Inflammatory macrophage treated with lipopolysaccharide for 4 hours (primary cell): ENCODE measurements at places on chromosomes 4 and X.

DNA sequence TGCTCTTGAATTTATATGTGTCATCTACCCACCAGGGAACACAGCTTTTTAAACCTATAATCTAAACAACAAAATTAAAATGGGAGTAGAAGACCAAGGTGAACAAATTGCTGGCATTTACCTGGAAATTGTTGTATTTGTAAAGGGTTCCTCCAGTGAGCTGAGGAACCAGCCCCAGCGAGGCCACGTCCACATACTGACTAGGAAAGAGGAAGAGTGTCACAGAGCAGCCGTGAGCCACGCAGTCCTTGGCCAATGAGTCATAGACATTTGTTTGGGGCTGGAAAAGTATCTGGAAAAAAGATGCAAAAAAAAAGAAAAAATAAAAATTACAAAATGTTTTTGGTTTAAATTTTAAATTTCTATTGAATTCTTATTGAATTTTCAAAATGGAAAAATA is 58.7 kb downstream of the METTL14 start:
- DNase-seq: peak; percentile 46

DNA sequence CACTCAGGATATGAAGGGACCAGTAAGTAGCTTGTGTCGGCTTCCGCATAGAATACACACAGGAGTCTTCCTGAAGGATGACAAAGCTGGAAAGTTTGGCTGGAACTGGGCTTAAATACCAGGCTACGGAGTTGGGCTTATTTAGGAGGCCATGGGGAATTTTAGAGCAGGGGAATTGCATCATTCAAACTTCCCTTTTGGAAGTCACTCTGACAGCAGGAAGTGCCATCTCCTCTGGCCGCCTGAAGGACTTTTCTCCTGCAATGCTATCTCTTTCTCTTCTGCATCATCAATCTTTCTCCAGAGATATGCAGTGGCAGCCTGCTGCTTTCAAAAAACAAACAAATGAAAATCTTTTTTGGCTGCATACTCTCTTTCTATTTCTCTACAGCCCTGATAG is 48.4 kb upstream of the PAK3 start:
- peak; percentile 4 for DNase-seq

- no peak for DNase-seq
Measured at GRCh38 chr4:153450544-153450917, 15.6 kb upstream of the TMEM131L start.

DNA sequence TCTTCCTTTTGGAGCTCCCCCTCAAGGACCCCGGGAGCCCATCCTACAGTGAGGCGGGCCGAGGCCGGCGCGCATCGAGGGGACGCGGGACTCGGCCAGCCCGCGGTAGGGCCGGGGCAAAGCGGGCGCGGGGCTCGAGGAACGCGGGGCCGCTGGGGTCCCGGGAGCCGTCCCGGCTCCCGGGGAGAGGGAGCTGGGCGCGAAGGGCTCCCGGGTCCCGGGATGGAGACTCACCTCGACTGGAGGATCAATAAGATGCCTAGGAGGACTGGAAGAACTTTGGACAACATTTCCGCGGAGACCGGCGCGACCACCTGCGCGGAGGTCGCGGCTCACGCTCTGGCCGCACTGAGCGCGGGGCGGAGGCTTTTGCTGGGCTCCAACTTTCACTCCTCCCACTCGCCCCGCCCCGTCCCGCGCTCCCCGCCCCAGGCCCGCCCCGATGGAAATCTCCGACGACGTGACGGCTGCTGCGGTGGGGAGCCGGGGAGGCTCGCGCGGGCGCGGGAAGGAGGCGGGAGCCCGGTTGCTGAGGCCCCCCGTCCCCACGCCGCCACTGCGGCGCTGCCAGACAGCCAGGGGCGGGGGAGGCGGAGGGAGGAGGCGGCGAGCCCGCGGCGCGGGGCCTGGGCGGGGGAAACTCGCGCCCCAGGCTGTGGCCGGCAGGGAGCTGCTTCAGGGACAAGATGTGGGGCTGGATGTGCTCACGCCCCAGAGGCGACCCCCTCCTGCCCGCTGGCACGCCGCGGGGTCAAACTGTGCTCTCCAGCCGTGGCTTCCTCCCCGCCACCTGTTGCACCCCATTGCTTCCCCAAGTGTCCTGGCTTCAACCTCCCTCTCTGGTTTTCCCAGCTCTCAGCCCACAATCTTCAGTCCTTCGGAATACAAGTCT is at the start of gene GABRE:
GABRE (minus strand) TSS at position 341 of the 892 bp plus-strand sequence; CDS start at position 290, 51 bp downstream.
- DNase-seq: no peak

GRCh38 chr4:108003982-108004515 is 14.4 kb downstream of the HADH start:
- no peak for DNase-seq
